ENCODE measurements at places on chromosomes 4 and X.
A peak's percentile ranks its signal among the peaks of the same experiment; 100 is the strongest.

DNA sequence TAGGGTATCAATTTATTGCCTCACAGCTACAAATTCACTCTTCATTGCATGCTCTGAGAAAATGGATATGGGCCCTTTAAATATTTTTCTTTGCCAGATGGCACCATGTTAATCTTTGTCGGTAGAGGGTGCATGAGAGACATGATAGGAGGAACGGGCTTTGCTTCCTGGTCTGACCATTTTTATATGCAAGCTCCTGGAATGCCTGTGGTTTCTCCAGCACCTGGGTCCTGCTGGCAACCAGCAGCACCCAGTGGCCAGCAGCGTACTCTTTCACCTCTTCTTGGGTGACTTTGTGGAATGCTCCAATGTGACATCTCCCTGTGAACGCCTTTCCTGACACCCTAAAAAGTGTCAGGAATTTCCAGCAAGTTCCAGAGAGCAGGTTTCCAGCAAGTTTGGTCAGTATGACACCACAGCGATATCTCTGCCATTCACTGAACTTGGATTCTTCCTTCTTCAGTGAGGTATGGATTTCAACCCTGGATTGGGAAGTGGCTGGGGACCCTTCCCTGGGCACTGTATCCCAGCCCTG, 140.3 kb upstream of the PGRMC2 start:
- DNase-seq = no peak

DNA sequence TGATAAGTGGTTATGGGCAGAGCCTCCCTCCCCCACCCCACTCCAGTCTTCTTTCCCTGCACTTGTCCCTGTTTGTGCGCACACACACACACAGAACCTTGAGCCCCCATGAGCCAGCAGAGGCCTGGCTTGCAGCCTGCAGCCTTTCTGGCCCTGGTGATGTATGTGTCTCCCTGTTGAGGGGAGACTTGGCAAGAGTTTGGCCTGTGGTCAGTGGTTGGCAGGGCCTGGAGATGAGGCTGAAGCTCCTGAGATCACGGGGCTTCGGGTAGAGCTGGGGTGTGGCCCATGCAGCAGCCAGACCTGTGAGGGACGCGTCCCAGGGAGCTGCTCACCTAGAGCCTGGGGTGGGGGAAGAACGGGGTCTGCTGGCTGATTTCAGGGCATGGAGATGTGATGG, 2.3 kb downstream of the GPR173 start:
- no peak for DNase-seq

DNA sequence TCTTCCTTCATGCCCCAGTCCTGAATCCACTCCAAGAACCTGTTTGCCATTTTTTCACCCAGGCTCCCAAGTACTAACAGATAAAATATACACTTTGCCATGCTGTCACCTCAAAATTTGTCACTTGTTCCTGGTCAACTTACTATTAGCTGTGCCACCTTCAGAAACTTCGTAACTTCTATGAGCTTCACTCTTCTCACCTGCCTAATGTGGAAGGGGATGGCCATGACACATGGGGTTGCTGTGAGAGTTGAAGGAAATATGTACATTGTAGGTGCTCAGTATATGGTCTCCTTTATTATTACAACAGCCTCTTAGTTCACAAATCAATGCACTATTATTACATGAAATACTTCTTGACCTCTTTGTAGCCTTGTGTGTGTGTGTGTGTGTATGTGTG, 10.4 kb downstream of the TMSB4X start:
- DNase-seq = no peak

DNA sequence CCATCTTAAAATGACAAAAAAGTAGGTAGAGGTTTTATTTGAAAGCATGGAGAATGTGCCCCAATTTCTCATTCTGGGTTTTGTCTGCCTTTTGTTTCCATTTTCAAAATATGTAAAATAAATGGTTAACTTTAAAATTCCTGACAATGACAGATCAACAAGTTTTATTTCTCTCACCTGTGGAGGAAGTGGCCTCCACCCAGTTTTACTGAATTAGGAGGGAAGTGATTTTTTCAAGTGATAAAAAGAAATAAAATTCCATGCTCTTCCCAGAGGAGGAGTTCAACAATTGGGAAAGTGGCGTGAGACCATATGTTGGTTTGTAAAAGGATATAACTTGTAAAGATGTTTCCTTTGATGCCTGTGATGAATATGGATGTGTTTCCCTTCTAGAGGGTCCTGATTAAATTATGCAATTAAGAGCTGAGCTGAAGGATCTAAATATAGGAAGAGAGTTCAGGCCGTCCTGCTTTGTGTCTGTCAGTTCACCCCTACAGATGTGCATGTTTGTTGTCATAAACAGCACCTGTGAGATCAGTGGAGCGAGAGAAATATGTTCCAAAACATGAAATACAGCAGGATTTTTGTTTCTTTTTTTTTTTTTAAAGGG, 19.5 kb downstream of the SMAD1 start:
- DNase-seq = no peak

DNA sequence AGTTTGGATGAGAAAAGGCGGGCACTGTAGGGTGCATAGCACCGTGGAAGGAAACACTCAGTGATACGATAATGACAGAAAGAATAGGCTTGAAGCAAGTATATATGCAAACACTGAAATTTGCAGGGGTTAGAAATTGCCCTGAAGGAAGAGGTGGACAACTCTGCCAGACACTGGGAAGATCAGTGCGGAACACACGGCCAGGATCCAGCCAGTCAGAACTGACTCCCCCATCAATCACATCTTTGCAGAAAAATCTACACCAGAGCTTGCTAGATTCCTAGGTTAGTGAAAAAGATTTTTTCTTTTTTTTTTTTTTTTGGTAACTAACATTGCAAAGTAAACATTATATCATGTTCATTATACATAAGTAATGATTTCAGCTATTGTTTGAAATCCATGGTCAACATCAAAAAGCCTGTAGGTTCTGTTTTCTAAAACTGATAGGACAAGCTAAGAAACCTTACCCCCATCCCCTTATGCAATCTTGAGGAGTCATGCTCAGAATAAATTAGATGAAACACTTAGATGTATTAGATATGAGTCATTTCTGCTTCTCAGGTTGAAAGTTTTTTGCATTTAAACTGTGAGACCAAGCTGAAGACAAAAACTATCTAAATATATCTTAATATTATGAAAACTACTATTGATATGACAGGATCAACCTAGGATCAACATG, 38.9 kb downstream of the TRIML1 start:
- DNase-seq = no peak

- no peak for DNase-seq
Observed at GRCh38 chr4:168724686-168725411, 228.0 kb downstream of the PALLD start.

DNA sequence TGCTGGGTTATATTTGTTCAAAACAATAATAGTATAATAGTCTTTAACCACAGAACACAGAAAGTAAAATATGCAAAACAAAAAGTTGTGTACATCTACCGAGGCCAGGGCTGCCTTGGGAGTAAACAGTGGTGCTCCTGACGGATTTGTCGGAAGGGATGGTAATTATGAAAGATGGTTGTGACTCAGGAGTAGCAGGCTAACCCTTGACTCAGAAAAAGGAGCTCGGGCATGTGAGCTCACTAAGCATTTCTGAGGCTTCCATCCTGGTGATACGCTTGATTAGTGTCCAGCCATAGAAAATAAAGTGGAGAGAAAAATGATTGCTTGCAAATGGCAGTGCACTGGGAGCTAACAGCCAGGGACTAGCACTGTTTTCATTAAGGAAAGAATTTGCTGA, 53.2 kb upstream of the SPANXB1 start:
- DNase-seq = no peak

GRCh38 chr4:86890790-86891189, 1.4 kb downstream of the C4orf36 start:
- DNase-seq = no peak

- DNase-seq = peak; percentile 40
Observed at GRCh38 chr4:40586034-40586433, 43.6 kb downstream of the RBM47 start.

GRCh38 chr4:958696-959337, 14.6 kb downstream of the DGKQ start:
- no peak for DNase-seq

- DNase-seq = no peak
Observed at GRCh38 chr4:41380511-41381157, 123.9 kb downstream of the UCHL1 start.

DNA sequence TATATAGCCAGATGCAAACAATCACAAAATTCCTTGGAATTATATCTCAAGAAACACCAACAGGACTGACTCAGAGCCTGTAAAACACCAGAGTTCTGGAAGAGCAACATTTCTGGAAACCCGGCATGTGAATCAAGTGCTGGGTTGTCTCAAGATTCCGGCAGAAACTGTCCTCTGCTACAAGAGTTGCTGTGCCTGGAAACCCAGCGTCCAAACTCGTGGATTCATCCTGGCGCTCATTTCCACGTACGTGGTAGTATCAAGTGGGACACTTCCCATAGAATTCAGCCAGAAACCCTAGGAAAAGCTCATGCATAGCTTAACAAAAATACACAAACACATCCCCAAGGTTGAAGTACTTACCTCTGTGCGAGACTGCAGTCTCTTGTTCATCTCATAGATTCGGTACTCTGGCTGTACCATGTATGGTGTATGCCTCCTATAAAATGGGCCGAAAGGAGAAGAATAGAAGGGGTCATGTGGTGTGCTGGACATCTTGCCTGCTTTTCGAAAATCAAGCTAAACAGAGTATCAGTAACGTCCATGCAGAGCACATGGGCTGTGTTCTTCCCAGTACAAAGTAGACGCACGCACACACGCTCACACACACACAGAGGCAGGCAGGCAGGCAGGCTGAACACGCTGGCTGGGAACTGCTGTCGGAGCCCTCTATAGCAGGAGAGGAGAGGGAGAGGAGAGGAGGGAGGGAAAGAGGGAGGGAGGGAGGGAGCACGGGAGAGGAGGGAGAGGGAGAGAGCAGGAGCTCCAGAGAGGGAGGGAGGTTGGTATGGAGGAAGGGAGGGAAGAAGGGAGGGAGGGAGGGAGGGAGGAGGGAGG, at the start of gene LDB2:
LDB2 (minus strand) TSS at position 655 of the 837 bp plus-strand sequence.
- no peak for DNase-seq

GRCh38 chr4:78168029-78168428, 110.9 kb downstream of the FRAS1 start:
- no peak for DNase-seq

DNA sequence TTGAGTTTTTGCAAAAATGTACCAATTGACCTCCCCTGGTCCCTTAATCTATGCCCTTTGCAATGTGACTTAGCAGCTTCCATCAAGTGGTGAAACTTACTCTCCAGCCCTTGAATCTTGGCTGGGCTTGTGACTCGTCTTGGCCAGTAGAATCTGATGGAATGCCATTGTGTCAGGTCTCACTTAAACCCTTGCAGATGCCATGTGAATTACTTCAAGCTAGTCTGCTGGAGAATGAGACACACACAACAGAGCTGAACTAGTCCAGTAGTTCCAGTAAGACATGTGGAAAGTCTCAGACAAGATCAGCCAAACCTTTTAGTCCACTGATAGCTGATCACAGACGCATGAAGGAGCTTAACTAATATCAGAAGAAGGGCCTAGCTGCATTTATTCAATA, 567.8 kb upstream of the CPEB2 start:
- DNase-seq = no peak

DNA sequence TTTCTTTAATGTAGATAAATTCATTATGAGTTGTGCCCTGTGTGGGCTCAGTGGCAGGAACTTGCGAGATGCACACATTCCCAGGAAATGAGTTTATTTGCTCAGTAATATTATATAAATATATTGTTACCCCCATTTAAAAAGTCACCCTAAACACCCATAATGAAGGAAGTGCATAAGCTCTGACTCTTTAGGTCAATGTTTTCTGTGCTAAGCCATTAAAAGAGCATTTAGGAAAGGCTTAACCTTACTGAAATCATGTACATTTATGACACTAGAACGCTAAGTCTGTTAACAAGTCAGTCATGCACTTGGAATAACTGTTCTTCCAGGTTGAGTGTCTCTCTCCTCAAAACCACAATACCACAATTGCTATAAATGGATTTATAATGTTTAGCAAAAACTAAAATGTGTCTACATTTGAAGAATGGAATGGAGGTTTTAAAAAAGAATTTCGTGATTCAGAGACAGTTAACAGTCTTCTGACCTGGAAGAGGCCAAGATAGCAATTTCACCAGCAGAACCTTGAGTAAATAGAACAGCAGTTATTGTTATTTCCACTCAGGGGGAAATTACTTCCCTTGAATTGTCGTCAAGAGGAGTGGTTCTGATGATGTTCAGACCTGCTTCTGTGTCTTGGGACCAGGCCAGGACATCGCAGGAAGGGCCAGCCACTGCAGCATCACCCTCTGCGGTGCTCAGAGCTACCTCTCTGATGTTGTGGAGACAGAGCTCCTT, 91.1 kb upstream of the VEGFC start:
- no peak for DNase-seq

- DNase-seq = no peak
Observed at GRCh38 chrX:136598631-136599030, 49.3 kb upstream of the CD40LG start.

DNA sequence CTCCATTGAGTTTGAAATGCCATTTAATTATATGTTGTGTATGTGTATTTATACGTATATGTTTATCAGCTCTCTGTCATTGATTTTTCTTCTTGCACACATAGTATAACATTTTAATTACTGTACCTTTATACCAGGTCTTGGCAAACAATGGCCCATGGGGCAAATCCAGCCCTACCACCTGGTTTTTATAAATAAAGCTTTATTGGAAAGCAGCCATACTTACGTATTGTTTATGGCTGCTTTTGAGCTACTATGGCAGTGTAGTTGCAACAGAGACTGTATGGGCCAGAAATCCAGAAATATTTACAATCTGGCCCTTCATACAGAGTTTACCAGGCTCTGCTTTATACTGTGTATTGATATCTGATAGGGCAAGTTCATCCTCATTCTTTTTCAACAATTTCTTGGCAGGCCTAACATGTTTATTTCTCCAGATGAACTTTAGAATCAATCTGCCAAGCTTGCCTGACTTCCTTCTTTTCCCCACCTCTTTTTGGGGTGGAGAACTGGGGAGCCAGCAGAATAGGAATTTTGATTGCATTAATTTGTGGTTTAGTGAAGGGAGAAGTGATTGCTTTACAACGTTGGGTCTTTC, 15.8 kb downstream of the DCUN1D4 start:
- no peak for DNase-seq

GRCh38 chr4:99852199-99852749, 35.6 kb downstream of the DAPP1 start:
- no peak for DNase-seq

- DNase-seq = peak; percentile 8
Observed at GRCh38 chr4:54439831-54440243, 210.7 kb downstream of the PDGFRA start.

GRCh38 chrX:25084446-25084845, 68.7 kb upstream of the ARX start:
- DNase-seq = no peak
